ENCODE measurements at places on chromosomes 5 and 9.

DNA sequence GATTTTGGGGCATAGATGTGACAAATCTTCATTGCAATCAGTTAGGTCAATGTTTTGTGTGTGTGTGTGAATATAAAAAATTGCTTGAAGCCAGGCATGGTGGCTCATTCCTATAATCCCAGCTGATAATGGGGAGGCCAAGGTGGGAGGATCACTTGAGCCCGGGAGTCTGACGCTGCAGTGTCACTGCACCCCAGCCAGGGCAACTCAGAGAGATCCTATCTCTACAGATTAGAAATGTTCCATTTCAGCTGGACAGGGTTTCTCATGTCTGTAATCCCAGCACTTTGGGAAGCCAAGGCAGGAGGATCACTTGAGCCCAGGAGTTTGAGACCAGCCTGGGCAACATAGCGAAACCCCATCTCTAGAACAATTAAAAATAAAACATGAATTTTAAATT lies 11.5 kb downstream of the OR2V2 start:
- no peak for DNase-seq

- DNase-seq = no peak
These were observed 562.8 kb upstream of the RIOK2 start for GRCh38 chr5:97745817-97746216.

DNA sequence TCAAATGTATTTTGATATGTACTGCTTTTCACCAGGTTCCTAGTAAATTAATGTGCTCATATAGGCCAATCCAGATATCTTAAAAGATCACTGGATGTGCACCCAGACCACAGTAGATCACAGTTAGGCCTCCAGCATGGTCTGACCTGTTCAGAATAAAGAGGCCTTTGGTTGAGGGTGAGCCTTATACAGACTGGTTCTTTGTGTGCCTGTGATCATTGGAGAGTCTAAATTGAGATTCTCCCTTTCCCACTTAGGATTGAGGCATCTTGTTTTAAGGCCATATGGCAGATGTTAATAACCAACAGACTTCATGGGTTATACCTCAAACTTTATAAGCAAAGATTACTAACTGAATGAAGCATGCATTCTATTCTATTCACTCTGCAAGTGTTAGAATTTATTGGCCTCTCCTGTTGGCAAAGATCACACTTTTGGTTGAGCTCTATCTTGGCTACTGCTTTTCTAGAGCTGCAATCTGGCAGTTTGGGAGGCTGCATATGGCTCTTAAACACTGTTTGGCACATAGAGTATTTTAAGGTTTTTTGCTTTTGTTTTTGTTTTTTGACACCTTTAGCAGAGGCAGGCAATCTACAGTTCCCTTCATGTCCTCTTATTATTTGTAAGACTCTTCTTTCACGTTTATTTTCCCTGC lies 8.5 kb downstream of the CHSY3 start:
- no peak for DNase-seq

GRCh38 chr5:177600508-177601018 lies 631 bp downstream of the B4GALT7 start:
- DNase-seq = no peak

- no peak for DNase-seq
These were observed 21.8 kb downstream of the DMAC1 start for GRCh38 chr9:7777771-7778170.

- DNase-seq = no peak
These were observed 36.0 kb upstream of the CLPTM1L start for GRCh38 chr5:1380910-1381309.

GRCh38 chr5:116577064-116577788 lies 2.6 kb upstream of the SEMA6A start:
- DNase-seq = no peak

DNA sequence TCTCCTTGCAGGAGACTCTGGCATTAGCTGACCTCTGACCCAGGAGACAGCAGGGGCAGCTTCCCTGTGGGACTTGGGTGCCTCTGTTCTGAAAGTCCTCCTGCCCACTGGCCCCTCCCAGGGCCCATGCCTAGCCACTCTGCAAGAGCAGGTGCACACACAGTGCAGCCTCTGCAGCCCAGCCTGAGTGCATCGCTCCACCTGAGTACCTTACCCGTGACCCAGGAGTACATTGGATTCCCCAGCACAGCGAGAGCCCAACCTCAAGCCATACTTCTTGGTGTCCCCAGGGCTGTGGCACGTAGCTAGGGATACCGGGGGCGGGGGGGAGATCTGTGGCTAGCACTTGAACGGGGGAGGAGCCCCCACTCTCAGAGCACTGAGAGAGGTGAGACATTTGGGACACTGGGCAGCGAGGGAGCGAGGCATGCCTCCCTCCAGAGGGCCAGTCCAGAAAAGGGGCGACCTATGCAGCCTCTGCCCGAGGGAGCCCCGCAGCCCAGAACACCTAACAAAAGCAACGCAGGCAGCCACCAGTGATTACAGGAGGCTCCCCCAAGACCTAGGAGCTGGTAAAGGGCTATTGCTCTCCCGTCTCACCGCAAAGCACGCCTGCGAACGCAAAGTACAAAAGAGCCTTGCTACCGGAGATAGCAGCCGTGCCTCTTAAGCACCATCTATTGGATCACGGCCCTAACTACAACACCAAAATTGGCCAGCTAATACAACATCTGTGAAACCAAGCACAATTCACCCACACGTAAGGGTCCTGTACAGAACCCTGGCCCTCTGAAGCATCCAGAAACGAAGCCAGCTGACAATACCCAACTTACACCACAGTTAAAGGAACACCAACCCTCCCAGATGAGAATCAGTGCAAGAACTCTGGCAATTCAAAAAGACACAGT lies 826 bp upstream of the PRDM9 start:
- no peak for DNase-seq

DNA sequence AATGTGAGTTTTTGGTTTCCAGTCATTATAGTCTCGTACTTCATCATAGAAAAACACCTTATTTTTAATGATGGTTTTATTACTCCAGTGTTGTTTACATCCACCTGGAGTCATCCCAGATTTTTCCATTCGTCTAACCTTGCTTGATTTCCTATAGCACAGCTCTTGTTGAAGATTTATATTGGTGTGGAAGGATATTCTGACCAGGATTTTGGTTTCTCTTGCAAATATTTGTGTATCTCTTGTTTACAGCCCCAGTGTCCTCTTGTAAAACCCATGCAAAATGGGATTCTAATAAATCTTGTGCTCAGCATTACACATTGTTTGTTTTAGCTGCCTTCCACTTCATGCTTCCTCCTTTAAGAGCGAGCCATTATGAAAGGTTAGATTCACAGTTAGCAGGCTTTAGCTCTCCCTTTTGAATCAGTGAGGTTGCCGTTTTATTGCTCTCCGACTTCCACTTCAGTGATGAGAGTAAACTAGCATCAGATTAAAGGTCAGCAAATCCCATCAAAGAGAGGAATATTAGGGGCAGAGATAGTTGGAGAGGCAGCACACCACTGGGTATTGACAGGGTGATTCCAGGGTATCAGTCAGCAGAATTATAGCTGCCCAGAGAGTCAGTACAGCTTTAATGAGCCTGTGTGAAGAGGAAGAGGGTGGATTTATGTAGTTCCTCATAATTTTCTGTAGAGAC lies 157.1 kb downstream of the PBX3 start:
- DNase-seq = no peak

- no peak for DNase-seq
These were observed 510.2 kb downstream of the SPATA31D1 start for GRCh38 chr9:82498541-82499317.
